Lung microvascular endothelial cell (primary cell): ENCODE measurements at places on chromosomes 2 and 18.

DNA sequence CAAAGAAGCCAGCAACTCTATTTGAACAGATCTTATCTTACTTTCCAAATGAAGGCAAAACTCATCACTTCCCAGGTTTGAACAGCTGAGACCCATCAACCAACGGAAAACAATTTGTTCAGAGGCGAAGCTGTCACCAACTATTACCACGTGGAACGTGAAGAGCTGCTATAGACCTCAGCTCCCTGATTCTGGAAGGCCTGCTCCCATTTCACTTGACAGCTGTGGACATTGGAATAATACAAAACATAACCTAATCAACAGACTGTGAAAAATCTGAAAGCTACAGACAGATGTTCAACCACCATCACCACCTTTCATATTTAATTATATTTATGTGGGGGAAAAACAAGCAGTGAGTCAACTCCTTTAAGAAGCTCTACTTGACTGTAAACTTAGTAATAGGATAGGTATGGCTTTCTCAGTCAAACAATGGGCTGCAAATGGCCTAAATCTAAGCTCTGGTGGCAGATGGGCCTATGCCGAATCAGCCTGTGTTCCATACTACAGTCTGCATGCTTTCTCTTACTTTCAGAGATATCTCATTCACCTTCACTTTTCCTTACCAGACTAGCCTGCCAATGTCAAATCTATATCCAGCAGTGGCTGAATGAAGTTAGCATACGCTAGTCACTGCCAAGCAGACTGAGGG lies 896.4 kb downstream of the TDRD15 start:
- DNase-seq, result no peak

DNA sequence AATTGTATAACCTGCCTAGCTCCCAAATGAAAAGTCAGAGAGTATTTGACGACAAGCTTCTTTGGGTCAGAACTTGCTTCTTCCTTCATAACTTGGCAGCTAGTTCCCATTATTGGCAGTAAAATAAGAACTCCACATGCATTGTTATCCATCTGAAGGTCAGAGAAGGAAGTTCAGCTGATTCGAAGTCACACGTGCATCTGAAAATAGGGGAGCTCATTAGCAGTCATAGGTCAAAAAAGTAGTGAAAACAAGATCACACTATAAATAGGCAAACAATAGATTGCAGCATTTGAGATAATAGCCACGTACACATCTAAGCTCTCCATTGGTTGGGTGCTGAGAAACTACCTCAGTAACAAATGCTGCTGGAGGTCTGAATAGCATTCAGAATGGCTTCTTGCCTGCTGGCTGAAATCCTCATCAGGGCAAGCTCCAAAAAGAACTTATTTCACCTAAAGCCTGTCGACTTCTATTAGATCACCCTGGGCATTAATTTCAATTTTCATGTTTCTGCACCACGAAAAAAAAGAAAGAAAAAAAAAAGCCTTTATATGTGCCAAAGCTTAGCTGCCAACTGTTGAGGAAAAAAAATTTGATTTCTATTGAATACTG lies 1492.9 kb upstream of the CELF4 start:
- DNase-seq, result peak; percentile 31

DNA sequence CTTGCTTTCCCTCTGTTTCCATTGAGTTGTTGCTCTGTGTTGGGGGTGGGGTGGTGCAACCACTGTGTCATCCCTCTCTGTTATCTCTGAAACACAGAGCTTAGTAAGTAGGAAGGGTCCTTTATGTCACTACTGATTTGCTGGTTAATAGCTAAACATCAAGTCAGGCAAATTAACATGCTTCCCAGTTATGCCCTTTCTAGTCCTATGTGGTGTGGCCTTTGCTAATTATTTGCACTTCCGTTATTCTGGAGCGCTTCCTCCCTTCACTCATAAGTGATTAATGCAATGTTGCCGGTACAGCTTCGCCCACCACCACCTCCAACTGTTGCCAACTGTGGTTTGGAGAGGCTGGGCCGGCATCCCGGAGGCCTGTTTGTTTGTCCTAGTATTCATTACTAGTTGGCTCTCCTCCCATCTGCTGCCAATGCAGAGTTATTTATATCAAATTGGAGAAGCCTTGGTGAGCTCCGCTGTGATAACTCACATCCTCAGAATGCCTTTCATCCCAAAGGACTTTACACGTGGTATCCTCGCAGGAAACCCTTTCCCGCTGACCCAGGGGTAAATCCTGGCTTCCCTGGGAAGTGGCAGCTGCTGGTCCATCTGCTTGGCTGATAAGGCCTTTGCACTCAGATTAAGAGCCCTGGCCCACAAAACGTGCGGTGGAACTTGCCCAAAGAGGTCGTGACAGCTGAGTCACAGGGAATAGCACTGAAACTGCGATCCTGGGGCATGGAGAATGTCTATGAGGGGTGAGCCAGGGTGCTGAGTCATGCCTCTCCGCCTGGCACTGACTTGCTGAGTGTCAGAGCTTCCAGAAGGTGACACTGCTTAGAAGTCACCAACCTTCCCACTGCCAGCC lies 72.0 kb upstream of the ZCCHC2 start:
- DNase-seq, result peak; percentile 96

GRCh38 chr2:130986890-130987493 lies 106.3 kb downstream of the FAM168B start:
- no peak for DNase-seq

GRCh38 chr18:71442731-71443141 lies 1101.4 kb downstream of the CBLN2 start:
- no peak for DNase-seq
